ENCODE measurements at places on chromosomes 1 and 21.

GRCh38 chr21:41406340-41406739 lies 19.7 kb upstream of the MX1 start:
- DNase-seq: no peak

GRCh38 chr1:31531177-31531999 lies 44.9 kb upstream of the TINAGL1 start:
- no peak for DNase-seq

DNA sequence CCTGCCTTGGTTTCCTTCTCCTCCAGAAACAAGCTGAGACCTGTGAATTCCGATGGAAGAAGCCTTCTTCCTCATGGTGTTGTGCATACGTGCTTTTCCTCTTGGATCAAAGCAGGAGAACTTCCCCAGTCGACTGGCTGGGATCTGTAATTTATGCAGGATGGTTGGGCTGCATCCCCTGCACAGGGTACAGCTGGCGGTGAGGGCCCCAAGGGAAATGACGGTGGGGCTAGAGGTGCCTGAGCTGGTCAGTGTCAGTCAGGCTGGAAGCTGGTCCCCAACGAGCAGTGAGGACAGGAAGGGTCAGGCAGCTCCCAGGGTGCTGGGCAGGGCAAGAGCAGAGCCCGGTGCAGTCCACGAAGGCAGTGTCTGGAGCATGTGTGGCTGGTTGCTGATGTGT lies 106.7 kb downstream of the CNIH3 start:
- DNase-seq: no peak

DNA sequence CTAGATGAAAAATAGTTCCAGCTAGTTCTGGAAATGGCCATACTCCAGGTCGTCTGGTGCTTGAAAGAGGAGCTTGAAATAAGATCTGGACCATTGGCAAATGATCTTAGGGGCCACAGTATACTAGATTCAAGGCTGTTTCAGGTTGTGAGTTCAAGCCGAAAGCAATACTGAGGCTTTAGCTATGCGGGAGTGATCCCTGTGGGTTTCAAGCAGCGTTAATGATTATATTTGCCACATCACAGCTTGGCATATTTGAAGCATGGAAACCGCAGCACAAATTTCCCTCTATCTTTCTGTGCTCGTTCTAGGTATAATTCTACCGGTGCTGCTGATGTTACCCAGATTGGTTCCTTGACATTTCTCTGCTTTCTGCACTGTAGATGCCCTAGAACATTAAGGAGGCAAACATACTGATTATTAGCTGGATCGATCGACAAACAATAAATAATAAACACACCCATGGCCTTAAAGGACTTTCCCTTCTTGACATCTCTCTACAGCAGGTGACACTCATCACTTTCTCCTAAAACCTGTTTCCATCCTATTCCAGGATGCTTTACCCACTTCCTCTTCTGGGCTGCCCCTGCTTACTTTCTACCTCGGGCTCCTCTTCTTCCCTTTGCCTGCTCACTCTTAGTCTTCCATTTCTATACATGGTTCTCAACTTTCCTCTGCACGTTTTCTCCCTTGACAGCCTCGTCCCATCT lies 40.6 kb upstream of the LYST start:
- no peak for DNase-seq

DNA sequence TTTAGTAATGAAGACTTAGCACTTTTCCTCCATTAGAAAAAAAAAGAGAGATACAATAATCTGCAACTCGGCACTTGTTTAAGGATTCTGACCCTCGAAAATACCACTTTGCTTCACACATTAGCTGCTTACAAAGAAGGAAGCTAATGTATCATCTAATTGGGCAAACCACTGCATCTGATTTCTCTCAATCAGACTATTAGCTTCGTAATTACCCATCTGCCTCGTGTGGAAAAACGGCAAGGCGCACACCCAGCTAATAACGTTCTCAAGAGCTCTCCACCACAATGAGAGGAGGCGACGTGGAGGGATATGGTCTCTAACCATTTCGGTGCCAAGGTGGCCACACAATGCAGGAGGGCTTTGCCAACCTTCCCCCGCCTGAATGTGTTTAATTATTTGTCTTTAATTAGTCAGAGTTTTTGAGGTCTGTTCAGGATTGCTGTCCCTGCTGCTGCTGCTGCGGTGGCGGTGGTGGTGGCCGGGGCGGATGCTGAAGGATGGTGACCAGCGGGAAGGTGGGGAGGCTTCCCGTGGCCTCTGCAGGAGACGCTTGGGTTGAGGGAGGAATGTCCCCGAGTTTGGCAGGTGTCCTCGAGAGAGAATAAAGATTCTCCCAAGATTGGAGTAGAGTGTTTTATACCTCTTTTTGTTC lies 374.5 kb downstream of the RPS6KC1 start:
- DNase-seq: no peak

- no peak for DNase-seq
Measured at GRCh38 chr1:58166417-58166816, 380.1 kb downstream of the OMA1 start.

DNA sequence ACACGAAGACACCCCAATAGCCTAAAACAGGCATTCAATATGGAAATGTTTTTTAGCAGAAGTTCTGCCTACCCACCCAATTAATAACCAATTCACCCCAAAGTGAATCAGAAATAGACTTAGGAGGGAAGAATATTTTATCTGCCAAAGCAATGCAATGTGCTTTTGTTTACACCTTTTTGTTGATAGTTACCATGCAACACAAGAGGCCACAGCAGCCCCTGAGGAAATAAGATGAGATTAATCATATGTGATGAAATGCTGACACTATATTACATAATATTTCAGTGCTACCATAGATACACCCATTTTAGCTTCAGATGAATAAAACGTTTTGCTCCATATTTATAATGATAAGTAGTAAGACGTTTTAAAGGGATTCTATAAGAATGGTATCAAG lies 60.9 kb upstream of the RGS2 start:
- no peak for DNase-seq

DNA sequence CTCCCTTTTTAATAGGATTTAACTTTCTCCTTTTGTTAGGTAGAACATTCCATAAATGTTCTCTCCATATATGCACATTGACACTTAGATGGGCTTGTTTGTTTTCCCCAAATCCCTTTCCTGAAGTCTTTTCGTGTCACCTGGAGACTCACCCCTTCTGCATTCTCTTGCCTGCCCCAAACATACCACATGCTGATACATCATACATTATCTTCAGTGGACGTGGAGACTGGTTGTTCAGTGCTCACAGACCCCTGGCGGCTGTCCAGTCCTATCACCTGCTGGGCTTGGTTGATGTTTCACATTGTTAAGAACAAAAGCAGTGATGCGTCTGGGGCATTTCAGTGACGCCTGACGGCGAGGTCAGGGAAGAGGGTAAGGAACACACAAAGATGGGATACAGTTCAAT lies 22.2 kb downstream of the FMOD start:
- no peak for DNase-seq

- no peak for DNase-seq
Measured at GRCh38 chr1:234656944-234657654, 47.1 kb upstream of the IRF2BP2 start.

DNA sequence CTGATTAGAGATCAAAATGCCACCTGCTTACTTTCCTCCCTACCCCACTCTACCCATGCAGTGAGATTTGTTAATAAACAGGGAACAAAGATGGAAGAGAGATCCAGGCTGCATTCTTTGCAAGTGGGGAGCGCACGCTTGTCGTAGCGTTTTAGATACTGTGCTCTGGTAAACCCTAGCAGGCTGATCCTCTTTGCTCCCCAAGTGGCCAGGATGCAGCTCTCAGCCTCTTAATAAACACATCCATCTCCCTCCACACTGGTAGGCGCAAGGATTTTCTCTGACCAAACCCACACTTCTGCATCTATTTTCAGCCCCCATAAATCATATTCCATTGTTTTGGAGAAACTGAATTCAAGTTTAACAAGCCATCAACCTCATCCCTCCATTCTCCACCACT lies 2.9 kb downstream of the PGBD5 start:
- DNase-seq: no peak

- DNase-seq: no peak
Measured at GRCh38 chr1:32256473-32257226, 5.6 kb downstream of the LCK start.

- DNase-seq: no peak
Measured at GRCh38 chr1:64495878-64496277, 25.9 kb downstream of the CACHD1 start.

Measured in activated T-helper 1 cell treated with anti-CD3 and anti-CD28 coated beads, Interleukin-2, amount 50 U/mL, for 16 hours (primary cell).